ENCODE measurements at places on chromosomes 4 and X. TPM values are rescaled to one million over a fixed set of nuclear protein-coding genes. Genes with fewer than 3 reads are reported as not detected.

FATE1 gene
- total RNA-seq: not detected

CORIN gene
- not detected for total RNA-seq

PFKFB1 gene
- not detected for total RNA-seq

GLRA2 gene
- 1.3 TPM for total RNA-seq

MTMR8 gene
- total RNA-seq: 0.20 TPM

XIAP gene
- total RNA-seq: 11.0 TPM

USP26 gene
- not detected for total RNA-seq

TEC gene
- 3.6 TPM for total RNA-seq

RPA4 gene
- total RNA-seq: not detected

VSIG4 gene
- not detected for total RNA-seq

FRAS1 gene
- total RNA-seq: 4.0 TPM

NWD2 gene
- total RNA-seq: not detected

CLDN2 gene
- 26.3 TPM for total RNA-seq

DACH2 gene
- not detected for total RNA-seq

CYP2U1 gene
- total RNA-seq: 3.2 TPM

ATP5ME gene
- 265 TPM for total RNA-seq

TRIML2 gene
- not detected for total RNA-seq

PAGE1 gene
- not detected for total RNA-seq

RXFP1 gene
- not detected for total RNA-seq

JAKMIP1 gene
- total RNA-seq: 3.4 TPM

SLC39A8 gene
- total RNA-seq: 22.8 TPM

PAK3 gene
- not detected for total RNA-seq

CXCL1 gene
- total RNA-seq: not detected

SSX4 gene
- not detected for total RNA-seq

NEK1 gene
- 2.7 TPM for total RNA-seq

PPARGC1A gene
- 1.4 TPM for total RNA-seq

FAT1 gene
- total RNA-seq: 107 TPM

FAM47B gene
- not detected for total RNA-seq

LUZP4 gene
- not detected for total RNA-seq

HTR2C gene
- total RNA-seq: not detected

ANK2 gene
- total RNA-seq: 8.3 TPM

GDPD2 gene
- total RNA-seq: not detected

HSFX1 gene
- total RNA-seq: not detected

GUF1 gene
- total RNA-seq: 8.4 TPM

PHKA1 gene
- total RNA-seq: 5.3 TPM

NOX1 gene
- total RNA-seq: not detected

RNF150 gene
- 0.75 TPM for total RNA-seq

MORF4L2 gene
- 831 TPM for total RNA-seq

RNF175 gene
- not detected for total RNA-seq

LONRF3 gene
- total RNA-seq: 13.8 TPM

HPGDS gene
- not detected for total RNA-seq

TAF7L gene
- total RNA-seq: not detected

SLC9A6 gene
- total RNA-seq: 3.0 TPM

GLOD5 gene
- not detected for total RNA-seq

EDNRA gene
- total RNA-seq: not detected

REPS2 gene
- 0.17 TPM for total RNA-seq

CLGN gene
- 14.0 TPM for total RNA-seq

FGF16 gene
- not detected for total RNA-seq

TMEM150C gene
- 0.14 TPM for total RNA-seq

GAB1 gene
- 1.3 TPM for total RNA-seq

CT45A3 gene
- not detected for total RNA-seq

MAGEB3 gene
- not detected for total RNA-seq

JADE3 gene
- total RNA-seq: 14.5 TPM

SH3BP2 gene
- 17.9 TPM for total RNA-seq

TXK gene
- 0.38 TPM for total RNA-seq

GPC3 gene
- not detected for total RNA-seq

TMPRSS11D gene
- total RNA-seq: not detected

MID1 gene
- total RNA-seq: 12.5 TPM

MAGEC1 gene
- not detected for total RNA-seq

GNPDA2 gene
- 9.1 TPM for total RNA-seq
